NCI-H460 (cell line): ENCODE measurements at places on chromosomes 7 and 10. TPM values are rescaled to one million over a fixed set of nuclear protein-coding genes. Genes with fewer than 3 reads are reported as not detected.

Gene HKDC1
- total RNA-seq = 5.6 and 7.6 TPM in 2 replicates

DNA sequence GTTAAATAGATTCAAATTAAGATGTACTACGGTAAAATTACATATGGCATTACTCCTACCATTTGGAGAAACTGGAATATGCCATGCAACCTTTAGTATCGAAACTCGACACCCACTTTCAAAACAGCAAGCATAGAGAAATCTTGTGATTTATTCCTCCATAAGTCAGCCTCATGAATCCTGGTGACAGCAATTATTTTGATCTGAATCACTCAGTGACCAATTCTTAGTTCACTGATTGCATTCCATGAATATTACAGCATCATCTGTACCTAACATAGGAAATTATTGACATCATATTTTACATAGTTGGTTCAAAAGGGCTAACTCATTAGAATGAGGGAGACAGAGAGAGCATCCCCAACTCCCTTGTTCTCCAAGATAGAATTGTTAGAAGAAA, 89.6 kb downstream of the CACNB2 start:
- no peak for DNase-seq

DNA sequence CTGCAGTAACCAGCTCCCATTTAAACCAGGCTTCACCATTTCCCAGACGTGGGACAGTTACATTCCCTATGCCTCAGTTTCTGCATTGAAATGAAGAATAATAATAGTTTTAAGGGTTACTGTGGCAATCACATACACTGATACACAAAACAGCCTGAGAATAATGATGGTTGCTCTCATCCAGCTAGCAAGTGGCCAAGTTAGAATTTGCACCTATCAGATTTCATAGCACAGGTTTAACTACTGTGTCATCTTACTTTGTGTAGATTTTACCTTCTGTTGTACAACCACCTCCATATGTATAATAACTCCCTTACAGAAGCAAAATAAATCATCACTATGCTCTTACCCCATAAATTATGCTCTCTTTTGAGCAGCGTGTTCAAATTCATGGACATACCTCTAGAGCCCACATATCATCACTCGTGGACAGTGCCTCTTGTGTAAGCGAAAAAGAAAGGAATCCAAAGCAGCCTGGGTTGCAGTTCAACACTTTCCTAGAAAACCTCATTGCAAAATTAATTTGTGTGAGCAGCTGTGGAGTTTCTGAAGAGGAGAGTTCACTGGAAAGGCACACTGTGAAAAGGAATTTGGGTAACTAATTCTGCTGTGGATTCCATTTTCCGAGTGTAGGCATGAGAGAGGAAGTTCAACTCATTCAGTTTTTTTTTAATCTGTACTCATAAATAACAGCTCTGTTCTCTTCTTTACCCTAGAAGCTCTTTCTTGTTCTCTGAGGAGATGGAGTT, 492.5 kb downstream of the ARL4A start:
- DNase-seq = no peak

GRCh38 chr7:27178366-27178765, 4.2 kb upstream of the HOXA10 start:
- no peak for DNase-seq

Gene GBX1
- total RNA-seq = not detected in 2 replicates

DNA sequence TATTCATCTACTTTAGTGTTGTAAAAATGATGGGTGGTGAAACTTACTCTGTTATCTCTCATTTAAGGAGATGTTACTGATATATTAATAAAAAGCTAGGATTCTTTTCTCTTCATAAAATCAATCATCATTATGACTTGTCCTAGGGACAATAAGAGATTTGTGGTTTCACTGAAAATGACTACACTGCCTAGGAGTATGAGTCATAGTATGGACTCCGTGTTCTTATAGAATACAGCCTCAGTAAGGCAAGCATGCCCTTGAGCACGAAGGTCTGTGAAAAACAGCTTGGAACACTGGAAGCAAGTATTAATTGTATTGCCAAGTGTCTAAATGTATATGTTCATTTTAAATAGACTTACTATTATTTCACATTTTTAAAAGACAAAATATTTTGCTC, 749.2 kb upstream of the PCDH15 start:
- no peak for DNase-seq

DNA sequence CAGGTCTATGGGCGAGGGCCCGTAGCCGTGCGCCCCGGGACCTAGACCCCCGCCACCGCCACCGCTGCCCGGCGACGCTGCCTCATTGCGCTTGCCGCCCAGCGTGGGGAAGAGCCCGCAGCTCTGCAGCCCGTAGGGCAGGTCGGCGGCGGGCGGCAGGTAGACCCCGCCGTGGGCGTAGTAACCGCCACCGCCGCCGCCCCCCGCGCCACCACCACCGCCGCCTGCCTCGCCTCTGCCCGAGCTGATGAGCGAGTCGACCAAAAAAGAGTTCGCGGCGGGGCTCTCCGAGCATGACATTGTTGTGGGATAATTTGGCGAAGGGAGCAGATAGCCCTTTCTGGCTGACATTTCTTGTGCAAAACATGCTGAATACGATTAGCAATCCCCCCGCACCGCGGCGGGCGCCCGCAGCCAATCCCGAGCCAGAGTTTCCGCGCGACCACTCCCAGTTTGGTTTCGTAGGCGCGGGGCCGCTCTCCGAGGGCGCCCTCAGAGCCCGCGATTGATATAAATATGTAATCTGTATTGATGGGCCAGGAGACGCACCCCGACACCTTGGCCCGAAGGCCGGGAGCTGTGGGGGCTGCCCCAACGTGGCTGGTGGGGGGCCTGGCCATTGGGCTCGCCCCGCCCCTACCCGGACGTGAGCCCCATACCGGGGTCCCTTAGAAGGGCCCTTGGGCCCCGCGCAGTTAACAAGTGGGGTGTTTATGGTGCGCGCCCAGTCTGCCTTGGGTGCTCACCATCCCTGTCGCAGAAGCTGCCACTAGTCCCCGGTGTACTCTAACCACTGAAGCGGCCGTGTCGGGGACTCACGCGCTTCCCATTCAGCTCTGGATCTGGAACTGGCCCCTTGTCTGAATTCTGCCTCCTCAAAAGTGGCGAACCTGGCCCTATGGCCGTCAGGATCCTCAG, at the start of gene HOXA10:
HOXA10 (minus strand) TSS at position 365 of the 918 bp plus-strand sequence; CDS start at position 351, 14 bp downstream.
- no peak for DNase-seq

DNA sequence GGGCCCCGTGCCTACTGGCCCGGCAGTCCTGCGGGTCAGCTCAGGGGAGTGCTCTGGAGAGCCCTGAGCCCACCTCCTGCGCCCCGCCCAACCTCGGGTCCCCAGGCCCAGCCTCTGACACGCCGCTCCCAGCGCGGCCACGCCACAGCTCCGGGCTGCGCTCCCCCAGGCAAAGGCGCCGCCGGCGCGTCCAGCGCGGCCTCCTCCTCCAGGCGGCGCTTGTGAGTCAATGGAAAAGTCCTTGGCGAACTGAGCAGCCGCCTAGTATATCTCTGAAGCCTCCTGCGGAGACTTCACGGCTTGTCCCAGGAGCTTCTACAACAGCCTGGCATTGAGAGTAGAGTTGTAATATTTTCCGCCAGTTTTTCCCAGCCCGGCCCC, 29.5 kb upstream of the BMS1 start:
- peak; percentile 79 for DNase-seq

Gene NFKB2
- total RNA-seq = 51.9 and 58.6 TPM in 2 replicates

Gene GTPBP4
- total RNA-seq = 71.4 and 99.0 TPM in 2 replicates

- no peak for DNase-seq
Measured at GRCh38 chr7:84058311-84059076, 136.1 kb downstream of the SEMA3A start.

DNA sequence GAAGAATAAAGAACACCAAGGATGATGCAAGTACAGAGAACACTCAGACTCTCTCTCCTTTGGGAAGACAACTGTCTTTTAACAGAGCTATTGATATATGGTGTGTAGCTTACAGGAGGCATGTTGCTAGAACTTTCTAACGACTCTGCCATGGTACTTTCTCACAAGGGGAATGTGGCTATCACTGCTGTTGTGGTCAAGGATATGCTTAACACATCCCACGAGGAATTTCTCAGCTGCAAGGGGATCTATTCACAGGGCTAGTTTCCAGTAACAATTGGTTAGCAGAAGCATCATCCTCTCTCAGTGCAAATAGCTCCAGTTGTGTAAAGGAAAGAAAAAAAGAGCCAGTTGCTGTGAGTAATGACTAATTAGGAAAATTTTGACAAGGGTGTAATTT, 826.0 kb downstream of the SORCS1 start:
- no peak for DNase-seq

Gene LBX1
- 0.10 and 0.12 TPM in 2 replicates for total RNA-seq

Gene TMEM273
- total RNA-seq = not detected in 2 replicates

DNA sequence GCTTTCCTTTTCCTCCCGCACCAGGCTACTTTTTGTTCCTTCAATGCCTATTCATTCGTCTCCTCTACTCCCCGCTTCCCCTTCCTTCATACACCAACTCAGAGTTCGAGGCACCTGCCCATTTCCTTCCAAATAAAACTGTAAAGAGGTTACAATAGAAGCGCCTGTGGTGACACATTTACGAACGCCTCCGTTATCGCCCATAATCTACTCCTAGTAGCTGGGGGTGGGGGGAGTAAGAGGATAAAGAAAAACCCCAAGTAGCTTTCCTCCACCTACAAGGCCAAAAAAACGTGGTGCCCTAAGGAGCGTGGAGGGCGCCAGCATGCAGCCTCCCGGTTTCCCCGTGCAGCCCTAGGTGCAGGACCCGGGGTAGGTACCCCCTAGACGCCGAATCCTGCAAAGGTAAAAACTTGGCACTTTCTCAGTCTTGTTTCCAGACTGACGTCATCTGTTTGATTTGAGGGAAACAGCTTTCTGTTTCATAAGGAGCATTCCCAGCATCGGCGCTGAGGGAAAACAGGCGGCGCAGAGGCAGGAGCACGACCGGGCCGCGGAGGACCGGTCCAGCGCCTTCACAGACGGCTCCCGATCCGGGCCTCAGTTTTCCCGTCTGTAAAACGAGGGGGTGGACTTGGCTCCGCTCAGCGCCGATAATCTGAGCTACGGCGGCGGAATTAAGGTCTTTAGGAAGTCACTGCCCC, 922 bp downstream of the PPA1 start:
- peak; percentile 23 for DNase-seq

GRCh38 chr10:14422431-14422830, 91.7 kb upstream of the FRMD4A start:
- DNase-seq = no peak

DNA sequence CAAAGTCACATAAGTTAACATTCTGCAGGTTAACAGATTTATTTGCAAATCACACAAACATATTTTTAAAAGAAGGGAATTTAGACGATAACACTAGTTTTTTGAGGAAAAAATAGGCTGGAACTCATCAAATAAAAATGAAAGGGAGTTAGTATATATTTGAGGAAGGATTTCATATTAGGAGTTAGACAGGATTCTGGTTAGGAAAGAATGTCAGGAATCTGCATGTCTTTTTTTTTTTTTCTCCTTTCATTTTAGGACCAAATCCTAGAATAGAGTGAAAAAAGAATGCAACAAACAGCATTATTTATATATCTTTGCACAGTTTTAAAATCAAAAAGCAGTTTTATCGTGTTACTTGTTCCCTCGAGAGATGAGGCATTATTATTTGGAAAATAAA, 8.9 kb upstream of the TRDMT1 start:
- no peak for DNase-seq

Gene PDE1C
- 46.5 and 48.7 TPM in 2 replicates for total RNA-seq

GRCh38 chr10:60396766-60397165, 7.1 kb upstream of the ANK3 start:
- no peak for DNase-seq

DNA sequence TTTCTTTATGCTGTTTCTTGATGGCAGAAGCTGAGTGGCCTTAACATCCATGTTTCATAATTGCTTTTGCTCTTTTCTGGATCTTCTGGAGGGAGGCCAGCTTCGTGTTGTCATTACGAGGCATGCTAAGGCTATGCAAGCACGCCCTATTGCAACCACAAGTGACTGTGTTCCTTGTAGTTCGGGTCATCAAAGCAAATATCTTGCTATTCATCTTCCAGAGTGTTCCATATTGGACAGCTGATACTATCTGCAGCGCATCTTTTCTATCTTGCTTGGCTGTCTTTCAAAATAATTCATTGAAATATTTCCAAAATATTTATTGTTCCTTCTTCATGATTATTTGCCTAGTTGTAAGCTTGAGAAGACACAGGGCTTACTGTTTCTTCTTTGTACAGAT, 5.0 kb downstream of the EPHB6 start:
- DNase-seq = no peak

DNA sequence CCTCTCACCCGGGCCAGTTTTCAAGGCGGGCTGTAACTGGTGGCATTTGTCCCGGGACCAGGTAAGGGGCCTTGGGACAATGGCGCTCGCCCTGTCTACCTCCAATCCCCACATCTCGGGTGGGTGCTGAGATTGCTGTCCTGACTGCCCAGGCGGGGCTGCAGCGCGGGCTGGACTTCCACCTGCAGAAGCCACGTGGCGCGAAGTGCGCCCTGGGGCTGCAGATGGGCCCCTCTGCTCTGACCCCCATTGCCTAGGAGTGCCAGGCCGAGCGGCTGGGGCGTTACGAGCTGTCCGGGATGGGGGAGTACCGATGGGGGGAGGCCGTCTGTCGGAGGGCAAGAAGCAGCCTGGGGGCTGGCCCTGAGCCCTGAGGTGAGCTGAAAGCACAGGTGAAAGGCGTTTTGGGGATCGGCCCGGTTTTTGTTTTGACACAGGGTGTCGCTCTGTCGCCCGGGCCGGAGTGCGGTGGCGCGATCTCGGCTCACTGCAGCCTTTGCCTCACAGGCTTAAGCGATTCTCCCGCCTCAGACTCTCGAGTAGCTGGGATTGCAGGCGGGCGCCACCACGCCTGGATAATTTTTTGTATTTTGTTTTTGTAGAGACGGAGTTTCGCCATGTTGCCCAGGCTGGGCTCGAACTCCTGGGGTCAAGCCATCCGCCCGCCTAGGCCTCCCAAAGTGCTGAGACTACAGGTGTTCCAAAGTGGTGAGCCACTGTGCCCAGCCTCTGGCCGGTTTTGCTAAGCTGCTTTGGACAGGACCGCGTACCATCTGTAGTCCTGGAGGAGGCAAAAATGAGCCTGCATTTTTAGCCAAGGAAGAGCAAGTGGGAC, at the start of gene SFXN2:
SFXN2 (plus strand) TSS at position 16 of the 835 bp plus-strand sequence. CDS start 12,001 bp downstream, outside the sequence.
- DNase-seq = no peak

Gene PTN
- 0.12 TPM in 1 of 2 replicates, not detected in the other for total RNA-seq

Gene PTPRE
- 4.0 and 4.6 TPM in 2 replicates for total RNA-seq

DNA sequence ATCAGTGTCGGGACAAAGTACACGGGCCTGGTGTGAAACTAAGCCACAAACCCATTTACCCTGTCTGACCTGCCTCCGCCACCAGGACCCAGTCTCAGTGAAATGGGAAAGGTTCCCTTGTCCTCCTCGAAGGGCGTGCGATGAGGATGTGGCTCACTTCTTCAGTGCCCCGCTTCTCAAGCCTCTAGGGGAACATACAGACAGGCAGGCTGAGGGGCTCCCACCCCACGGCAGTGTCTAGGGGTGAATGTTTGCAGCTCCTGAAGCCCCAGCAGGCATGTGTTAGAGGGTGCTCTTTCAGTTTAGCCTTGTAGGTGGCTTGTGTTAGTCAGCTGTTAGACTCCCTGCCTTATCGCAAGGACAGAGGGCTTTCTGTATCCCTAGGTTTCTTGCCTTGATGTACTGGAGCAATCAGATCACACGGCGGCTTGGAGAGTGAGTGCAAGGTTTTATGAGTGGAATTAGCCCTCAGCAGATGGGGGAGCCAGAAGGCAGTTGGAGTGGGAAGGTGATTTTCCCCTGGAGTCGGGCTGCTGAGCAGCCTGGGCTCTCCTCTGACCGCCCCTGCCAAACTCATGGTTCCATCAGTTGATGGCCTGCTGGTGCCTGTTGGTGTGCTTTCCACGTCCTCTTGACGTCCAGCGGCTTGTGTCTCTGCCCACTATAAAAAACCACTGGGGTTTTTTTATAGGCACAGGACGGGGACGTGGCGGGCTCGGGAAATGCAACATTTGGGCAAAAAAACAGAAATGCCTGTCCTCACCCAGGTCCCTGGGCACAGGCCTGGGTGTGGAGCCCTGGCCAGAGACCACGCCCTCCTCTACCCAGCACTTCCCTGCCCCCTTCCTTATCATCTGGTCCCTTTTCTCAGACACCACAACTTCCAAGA, 759 bp downstream of the NUDT1 start:
- DNase-seq = no peak
